ENCODE measurements at places on chromosomes 1 and 21.

GRCh38 chr1:163537809-163538208, 216.1 kb downstream of the NUF2 start:
- no peak for DNase-seq
- no peaks in the 10 kb centered on the region for H3K36me3 ChIP-seq
- H3K4me3 ChIP-seq: no peak overlapping the region

DNA sequence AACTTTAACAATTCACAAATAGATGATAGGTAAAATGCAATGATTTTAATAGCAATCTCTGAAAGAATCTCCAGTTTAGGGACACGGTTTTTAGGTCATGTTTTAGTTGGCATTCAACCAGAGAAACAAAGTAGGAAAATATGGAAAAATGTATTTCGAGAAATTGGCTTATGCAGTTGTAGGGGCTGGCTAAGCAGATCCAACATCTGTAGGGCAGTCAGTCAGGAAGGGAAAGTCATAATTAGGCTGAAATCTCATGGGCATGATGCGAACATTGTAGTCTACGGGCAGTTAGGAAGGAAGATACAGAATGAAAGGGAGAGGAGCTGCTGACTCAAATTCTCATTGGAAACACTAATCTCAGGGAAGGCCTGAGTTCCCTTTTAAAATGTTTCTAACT, 1276.0 kb upstream of the ADGRL4 start:
- no peak overlapping the region for H3K27ac ChIP-seq
- no peak overlapping the region for H3K4me3 ChIP-seq
- no peaks in the 10 kb centered on the region for H3K36me3 ChIP-seq
- no peaks in the 10 kb centered on the region for H3K27me3 ChIP-seq

GRCh38 chr1:22563671-22564602, 648 bp downstream of the EPHA8 start:
- H3K27ac ChIP-seq: no peak overlapping the region
- peaks cover 53% of the 10 kb centered on the region for H3K27me3 ChIP-seq
- H3K4me1 ChIP-seq: peaks cover 8% of the 10 kb centered on the region
- H3K4me3 ChIP-seq: peak overlapping the region; percentile 71
- no peak for DNase-seq

DNA sequence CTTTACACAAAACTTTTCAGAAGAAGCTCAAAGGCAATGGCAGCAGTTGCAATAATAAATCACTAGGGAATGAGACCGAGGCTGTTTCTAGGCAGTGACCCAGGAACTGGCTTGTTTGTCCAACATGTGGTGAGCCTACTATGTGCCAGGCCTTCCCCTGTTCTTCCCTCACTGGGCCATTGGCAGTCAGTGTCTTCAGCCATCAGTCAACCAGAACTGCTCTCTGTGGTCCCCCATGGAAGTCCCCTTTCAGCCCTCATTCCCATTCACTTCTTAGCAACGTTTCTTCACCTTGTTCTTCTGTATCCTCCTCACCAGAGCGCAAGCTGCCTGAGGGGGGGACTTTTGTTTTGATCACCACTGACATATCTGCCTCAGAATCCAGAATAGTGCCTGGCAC, 274.1 kb downstream of the RRAGC start:
- no peaks in the 10 kb centered on the region for H3K36me3 ChIP-seq
- peaks cover 3% of the 10 kb centered on the region for H3K4me1 ChIP-seq
- H3K4me3 ChIP-seq: no peak overlapping the region
- no peaks in the 10 kb centered on the region for H3K27me3 ChIP-seq

- no peaks in the 10 kb centered on the region for H3K36me3 ChIP-seq
- no peaks in the 10 kb centered on the region for H3K4me1 ChIP-seq
- no peak for DNase-seq
- no peak overlapping the region for H3K4me3 ChIP-seq
- no peaks in the 10 kb centered on the region for H3K27me3 ChIP-seq
These were observed 102.1 kb downstream of the TYW3 start for GRCh38 chr1:74835051-74835450.

DNA sequence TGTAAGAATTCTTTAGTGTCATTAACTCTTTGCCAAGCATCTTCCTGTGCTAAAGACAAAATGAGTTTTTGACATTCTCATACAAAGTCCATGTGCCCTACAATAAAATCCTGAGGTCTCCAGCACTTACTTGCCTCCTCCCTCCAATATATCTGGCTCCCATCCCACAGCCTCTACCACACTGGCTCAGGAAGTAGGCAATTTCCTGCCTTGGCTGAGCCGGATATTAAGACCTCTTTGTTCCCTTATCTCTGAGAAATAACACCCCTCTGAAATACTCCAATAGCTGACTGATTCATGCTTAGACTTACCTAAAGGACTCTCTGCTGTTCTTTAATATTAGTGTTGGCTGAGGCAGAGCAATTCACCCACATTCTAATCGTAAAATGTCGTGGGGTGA, 37.6 kb upstream of the GORAB start:
- no peaks in the 10 kb centered on the region for H3K27me3 ChIP-seq
- no peak overlapping the region for H3K4me3 ChIP-seq
- DNase-seq: no peak
- no peaks in the 10 kb centered on the region for H3K36me3 ChIP-seq
- no peak overlapping the region for H3K27ac ChIP-seq
- H3K4me1 ChIP-seq: no peaks in the 10 kb centered on the region

DNA sequence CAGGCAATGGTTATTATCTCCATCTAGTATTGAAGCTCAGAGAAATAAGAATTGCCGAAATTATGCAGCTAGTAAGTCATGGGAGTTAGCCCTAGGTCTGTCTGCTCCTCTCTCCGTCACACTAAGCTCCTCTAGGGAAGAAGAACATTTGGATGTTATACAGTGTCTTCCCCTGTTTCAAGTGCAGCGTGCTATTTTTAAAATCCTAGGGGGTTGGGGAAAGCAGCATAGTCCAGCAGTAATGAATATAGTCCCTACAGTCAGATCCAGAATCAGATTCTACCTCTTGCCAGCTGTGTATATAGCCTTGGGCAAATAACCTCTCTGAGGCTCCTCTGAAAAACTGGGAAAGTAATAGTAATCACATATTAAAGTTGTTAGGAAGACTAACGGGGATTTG, 44.5 kb upstream of the OSBPL9 start:
- no peak overlapping the region for H3K27ac ChIP-seq
- no peak for DNase-seq
- no peak overlapping the region for H3K4me3 ChIP-seq
- no peaks in the 10 kb centered on the region for H3K36me3 ChIP-seq
- peaks cover 7% of the 10 kb centered on the region for H3K27me3 ChIP-seq

DNA sequence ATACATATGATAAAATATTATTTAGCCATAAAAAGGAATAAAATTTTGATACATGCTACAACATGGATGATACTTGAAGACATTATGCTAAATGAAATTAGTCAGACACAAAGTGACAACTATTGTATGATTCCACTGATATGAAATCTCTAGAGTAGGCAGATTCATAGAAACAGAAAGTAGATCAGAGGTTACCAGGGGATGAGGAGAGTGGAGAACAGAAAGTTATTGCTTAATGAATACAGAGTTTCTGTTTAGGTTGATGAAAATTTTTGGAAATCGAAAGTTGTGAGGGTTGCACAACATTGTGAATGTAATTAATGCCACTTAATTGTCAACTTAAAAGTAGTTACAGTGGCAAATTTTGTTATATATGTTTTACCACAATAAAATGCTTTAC, 315.7 kb upstream of the USP25 start:
- H3K27me3 ChIP-seq: no peaks in the 10 kb centered on the region
- H3K4me1 ChIP-seq: peaks cover 19% of the 10 kb centered on the region
- DNase-seq: no peak
- no peak overlapping the region for H3K27ac ChIP-seq

GRCh38 chr1:228940926-228941325, 205.6 kb downstream of the RHOU start:
- DNase-seq: no peak
- no peak overlapping the region for H3K4me3 ChIP-seq
- no peaks in the 10 kb centered on the region for H3K36me3 ChIP-seq
- H3K27ac ChIP-seq: no peak overlapping the region
- peaks cover 5% of the 10 kb centered on the region for H3K4me1 ChIP-seq

- no peak for DNase-seq
- H3K4me1 ChIP-seq: peaks cover 9% of the 10 kb centered on the region
- no peaks in the 10 kb centered on the region for H3K27me3 ChIP-seq
- no peak overlapping the region for H3K27ac ChIP-seq
- no peak overlapping the region for H3K4me3 ChIP-seq
These were observed 10.2 kb upstream of the OBSCN start for GRCh38 chr1:228197555-228198147.

- DNase-seq: no peak
- H3K27ac ChIP-seq: no peak overlapping the region
- no peak overlapping the region for H3K4me3 ChIP-seq
- peaks cover 6% of the 10 kb centered on the region for H3K36me3 ChIP-seq
These were observed 2.4 kb downstream of the PAQR7 start for GRCh38 chr1:25873120-25873519.

DNA sequence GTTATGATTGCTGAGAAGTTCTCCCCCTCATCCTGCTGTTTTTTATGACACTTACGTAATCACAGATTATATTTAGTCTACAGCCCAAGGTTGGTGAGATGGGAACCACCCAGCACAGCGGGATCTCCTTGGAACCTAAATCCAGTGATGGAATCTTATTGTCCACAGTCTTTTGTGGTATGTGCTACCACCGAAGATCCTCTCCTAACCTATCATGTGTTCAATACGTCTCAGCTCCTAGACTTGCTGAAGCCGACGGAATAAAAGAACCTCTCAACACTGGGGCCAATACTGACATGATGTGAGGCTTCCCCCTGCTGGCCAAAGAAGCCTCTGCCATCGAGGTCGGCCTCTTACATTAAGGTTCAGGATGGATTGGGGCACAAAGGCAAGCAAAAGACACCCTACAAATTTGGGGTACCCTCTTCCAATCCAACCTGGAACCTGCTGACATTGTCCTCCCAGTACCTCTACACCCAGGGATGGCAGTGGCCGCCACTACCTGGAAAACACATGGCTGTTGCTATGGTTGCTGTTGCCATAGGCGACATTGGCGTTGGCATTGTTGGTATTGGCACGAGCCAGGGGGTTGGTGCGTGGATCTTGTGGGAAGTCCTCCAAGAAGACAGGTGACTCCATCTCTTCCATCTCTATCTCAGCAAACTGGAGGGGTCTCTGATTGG, 19.4 kb upstream of the KIF21B start:
- H3K4me3 ChIP-seq: no peak overlapping the region
- peak; percentile 61 for DNase-seq
- no peak overlapping the region for H3K27ac ChIP-seq
- H3K4me1 ChIP-seq: peaks cover 14% of the 10 kb centered on the region
- H3K27me3 ChIP-seq: peaks cover 5% of the 10 kb centered on the region

GRCh38 chr21:42661688-42662429, 8.4 kb downstream of the PDE9A start:
- H3K27me3 ChIP-seq: no peaks in the 10 kb centered on the region
- peaks cover 20% of the 10 kb centered on the region for H3K36me3 ChIP-seq
- peak overlapping the region; percentile 70 for H3K4me3 ChIP-seq
